Activated naive CD4-positive, alpha-beta T cell treated with anti-CD3 and anti-CD28 coated beads, Interleukin-2, amount 10 ng/mL, durations not matched to agents 7 days and 5 days (primary cell): ENCODE measurements at places on chromosomes 3 and 15.

- no peak for DNase-seq
Observed at GRCh38 chr3:197371591-197372046, 73.2 kb upstream of the DLG1 start.

- no peak for DNase-seq
Observed at GRCh38 chr3:26099692-26100091, 309.8 kb downstream of the OXSM start.

- no peak for DNase-seq
Observed at GRCh38 chr3:24004171-24004938, 59.3 kb downstream of the NR1D2 start.

- no peak for DNase-seq
Observed at GRCh38 chr3:61005591-61005990, 245.7 kb downstream of the FHIT start.

- no peak for DNase-seq
Observed at GRCh38 chr3:42853739-42854302, 21.9 kb downstream of the CYP8B1 start.

DNA sequence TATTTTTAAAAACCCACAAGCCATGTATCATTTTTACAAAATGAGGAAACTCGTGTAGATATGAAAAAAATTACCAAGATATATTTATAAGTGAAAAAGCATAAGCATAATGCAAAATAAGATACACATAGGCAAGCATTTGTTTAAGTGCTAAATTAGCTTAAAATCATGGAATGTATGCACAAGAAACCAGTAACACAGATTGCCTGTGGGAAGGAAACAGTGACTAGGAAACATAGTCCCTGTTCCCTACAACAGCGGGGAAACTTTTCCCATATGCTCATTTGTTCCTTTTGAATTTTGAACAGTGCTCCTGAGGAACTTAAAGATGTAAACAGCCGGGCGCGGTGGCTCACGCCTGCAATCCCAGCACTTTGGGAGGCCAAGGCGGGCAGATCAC is 169.5 kb downstream of the PDE8A start:
- DNase-seq = no peak

- no peak for DNase-seq
Observed at GRCh38 chr15:43931790-43932435, 105.1 kb downstream of the WDR76 start.

DNA sequence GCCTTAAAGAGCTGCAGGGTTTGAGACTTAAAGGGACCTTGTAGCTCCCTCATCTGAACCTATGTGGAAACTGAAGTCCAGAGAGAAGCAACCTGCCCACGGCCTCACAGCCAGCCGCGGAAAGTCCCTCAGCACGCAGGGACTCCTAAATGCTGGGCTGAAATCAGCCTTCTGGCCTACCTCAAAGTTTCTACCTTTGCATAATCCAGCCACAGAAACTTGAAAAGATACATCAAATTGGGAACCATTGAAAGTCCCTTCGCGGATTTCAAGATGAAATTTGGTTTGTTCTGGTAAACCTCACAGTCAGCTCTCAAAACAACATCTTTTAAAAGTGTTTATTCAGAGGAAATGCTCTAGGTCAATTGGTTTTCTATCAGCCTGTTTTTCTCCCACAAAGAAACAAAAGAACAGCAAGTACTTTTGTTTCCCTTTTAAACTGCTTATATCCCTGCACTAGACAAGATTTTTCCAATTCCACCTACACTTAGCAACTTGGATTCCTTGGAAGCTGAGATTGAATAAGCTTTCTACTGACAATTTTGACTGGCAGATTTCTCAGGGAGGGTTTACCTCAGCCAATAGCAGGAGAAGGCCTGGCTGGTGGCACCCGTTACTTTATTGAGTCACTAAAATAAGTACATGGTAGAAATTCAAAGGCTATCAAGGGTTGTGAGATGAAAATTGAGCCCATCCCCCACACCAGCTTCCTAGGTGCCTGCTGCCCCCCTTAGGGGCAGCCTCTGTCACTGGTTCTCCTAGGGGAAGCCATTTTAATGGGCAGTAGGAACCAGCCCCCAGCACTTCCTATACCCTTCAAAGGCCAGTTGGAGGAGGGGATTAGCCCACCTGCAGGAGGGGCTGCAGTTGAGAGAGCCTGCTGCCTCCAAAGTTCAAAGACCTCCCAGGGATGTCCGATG is 171.2 kb downstream of the ADAMTS17 start:
- no peak for DNase-seq

- DNase-seq = peak; percentile 79
Observed at GRCh38 chr15:63601026-63601703, 4.0 kb downstream of the FBXL22 start.

DNA sequence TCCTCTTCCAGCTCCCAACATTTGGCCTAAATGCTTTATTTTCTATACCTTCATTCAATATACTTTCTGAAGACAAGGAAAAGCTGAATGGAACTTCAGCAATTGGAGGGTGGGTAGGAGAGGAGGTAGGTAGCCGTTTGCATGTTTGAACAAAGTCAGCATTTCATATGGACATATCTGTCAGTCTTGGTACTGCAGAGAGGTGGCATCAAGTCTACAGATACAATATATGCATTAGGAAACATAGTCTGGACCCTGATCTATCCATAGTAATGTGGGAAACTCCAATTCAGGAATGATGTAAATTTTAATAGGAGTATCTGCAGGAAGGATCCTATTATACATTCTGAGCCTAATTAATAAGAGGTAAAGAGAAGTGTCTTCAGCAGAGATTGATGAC is 526.4 kb downstream of the MECOM start:
- no peak for DNase-seq
